Ammon's horn (tissue), 1 donor: ENCODE measurements at places on chromosomes 6 and 20.

GRCh38 chr20:62066339-62066982 lies 780 bp upstream of the TAF4 start:
- peak; percentile 35 for DNase-seq

GRCh38 chr20:5031206-5031557 lies 29.9 kb upstream of the SLC23A2 start:
- no peak for DNase-seq

GRCh38 chr6:9540534-9541126 lies 874.2 kb downstream of the TFAP2A start:
- DNase-seq: peak; percentile 7

- DNase-seq: no peak
Observed at GRCh38 chr6:44038543-44039065, 88.6 kb downstream of the MRPL14 start.

DNA sequence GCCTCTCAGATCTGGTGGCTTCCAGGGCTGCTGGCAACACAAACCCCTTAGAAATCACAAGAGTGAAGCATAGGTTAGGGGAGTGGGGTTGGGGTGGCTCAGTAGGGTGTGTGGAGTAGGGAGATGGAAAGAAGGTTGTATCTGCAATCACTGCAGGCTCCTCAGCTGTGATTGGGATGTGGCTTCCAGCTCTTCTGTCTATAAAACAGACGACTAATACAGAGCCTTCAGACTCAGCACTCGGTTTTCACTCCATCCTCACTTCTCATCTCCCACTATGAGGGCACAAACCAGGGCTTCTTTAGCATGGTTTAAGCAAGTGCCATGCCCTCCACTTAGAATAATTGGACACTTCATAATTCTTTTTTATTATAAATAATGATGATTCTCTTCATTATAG lies 46.4 kb upstream of the CAP2 start:
- no peak for DNase-seq

GRCh38 chr6:4714961-4715501 lies 61.2 kb upstream of the CDYL start:
- no peak for DNase-seq
